ENCODE measurements at places on chromosomes 4 and X.

DNA sequence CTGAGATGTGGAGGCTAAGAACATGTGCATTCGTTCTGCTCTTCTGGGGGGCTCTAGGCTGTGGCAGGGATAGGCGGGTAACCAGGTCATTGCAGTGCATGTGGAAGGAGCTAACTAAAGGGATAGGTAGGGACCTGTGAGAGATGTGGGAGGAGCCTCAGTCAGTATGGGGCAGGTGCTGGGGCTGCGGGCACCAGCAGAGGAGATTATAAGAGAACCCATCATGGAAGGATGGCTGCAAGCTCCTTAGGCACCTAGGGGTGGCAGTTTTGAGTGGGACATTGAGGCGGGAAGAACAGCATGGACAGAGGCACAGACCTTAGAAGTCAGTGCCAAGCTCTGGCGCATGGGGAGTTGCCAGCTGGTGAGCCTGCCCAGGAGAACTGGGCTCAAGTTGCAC lies 7.2 kb downstream of the CLDN22 start:
- H3K4me1 ChIP-seq = no peaks in the 10 kb centered on the region
- no peaks in the 10 kb centered on the region for H3K27me3 ChIP-seq
- no peak overlapping the region for H3K27ac ChIP-seq
- no peak overlapping the region for H3K4me3 ChIP-seq

DNA sequence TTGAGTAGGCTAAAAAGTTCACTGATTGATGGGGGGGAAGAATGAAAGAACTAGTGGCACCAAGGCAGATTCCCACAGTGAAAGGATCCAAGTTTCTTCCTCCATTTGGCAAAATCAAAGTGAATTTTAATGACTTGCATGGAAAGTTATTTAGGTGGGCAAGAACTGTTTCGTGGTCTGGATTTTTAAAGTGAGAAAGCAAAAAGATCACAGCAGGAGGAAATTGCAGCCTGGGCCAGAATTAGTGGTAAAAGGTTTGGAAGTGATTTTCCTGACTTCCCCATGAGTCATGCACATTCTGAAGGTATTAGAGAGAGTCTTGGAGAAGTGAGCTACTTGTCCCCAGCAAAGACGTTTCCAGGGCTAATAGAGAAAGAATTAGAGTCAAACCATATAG lies 207.8 kb downstream of the ANTXR2 start:
- no peaks in the 10 kb centered on the region for H3K27me3 ChIP-seq
- H3K4me1 ChIP-seq = no peaks in the 10 kb centered on the region
- no peak overlapping the region for H3K27ac ChIP-seq
- no peak overlapping the region for H3K4me3 ChIP-seq
- no peaks in the 10 kb centered on the region for H3K36me3 ChIP-seq

GRCh38 chrX:318739-319578 lies at the start of gene GTPBP6:
Gene GTPBP6 (minus strand): TSS chrX:318796. CDS start chrX:318787, 9 bp downstream.
- no peaks in the 10 kb centered on the region for H3K27me3 ChIP-seq
- peak within 1 kb of the TSS; percentile 69 for H3K4me3 ChIP-seq
- peak; percentile 99 for DNase-seq
- H3K4me1 ChIP-seq = no peaks in the 10 kb centered on the region

DNA sequence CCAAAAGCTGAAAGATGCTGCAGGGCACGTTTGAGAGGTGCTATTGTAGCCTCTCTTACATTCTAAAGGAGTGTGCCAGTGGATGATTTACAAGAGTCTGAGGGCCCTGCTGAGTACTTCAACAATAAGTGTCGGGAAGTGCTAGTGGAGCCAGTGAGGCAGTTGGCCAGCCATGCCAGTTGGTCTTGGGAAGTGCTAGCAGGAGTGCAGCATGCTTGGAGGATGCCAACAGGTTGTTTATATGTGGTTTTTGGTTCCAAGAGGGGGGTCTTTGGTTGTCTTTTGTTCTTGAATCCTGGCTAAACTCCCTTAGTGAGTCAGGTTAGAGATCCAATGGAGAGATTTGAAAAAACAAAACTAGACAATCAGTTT lies 335.3 kb downstream of the PABPC4L start:
- H3K27me3 ChIP-seq = no peaks in the 10 kb centered on the region
- H3K4me1 ChIP-seq = no peaks in the 10 kb centered on the region
- no peak overlapping the region for H3K27ac ChIP-seq
- no peak for DNase-seq
- no peaks in the 10 kb centered on the region for H3K36me3 ChIP-seq

DNA sequence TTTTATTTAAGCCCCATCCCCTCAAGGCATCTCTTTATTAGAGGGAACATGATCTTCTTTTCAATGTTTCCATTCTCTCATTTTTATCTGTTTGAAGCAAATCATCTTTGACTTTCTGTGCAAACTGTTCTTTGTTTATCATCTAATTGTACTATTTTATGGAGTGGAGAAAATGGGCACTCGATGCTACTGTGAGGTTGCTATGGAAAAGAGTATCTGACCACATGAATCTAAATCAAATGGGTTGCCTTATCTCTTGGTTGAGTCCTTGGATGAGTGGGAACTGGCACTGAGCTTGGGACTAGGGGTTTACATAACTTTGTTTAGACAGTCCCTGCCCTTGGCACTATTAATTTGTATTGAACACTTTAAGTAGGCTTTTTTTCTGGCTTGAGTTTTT lies 9.1 kb downstream of the OCRL start:
- no peaks in the 10 kb centered on the region for H3K4me1 ChIP-seq
- no peaks in the 10 kb centered on the region for H3K36me3 ChIP-seq
- no peak for DNase-seq
- H3K4me3 ChIP-seq = no peak overlapping the region
- no peaks in the 10 kb centered on the region for H3K27me3 ChIP-seq

DNA sequence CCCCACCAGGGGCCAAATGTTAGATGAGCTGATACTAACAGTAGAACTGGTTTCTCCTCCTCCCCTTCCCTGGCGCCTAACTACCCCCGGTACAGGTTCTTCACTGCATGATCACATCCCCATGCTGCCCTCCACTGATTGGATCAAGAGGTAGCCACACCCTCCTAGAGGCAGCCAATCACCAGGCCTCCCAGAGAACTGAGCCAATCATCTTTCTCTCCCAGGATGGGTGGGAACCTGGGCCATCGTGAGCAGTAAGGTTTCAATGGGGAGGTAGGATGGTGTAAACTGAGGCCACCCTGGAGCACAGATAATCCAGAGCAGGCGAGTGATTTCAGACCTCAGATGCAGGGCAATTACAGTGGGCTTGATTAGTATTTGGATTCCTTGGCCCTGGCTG lies 64.2 kb downstream of the PPP2R2C start:
- no peaks in the 10 kb centered on the region for H3K36me3 ChIP-seq
- DNase-seq = no peak
- no peak overlapping the region for H3K27ac ChIP-seq
- H3K4me1 ChIP-seq = peaks cover 4% of the 10 kb centered on the region

- no peaks in the 10 kb centered on the region for H3K36me3 ChIP-seq
- no peaks in the 10 kb centered on the region for H3K4me1 ChIP-seq
- no peaks in the 10 kb centered on the region for H3K27me3 ChIP-seq
- H3K4me3 ChIP-seq = no peak overlapping the region
- no peak overlapping the region for H3K27ac ChIP-seq
- DNase-seq = no peak
Measured at GRCh38 chr4:188145601-188146000, 6.4 kb downstream of the TRIML1 start.

DNA sequence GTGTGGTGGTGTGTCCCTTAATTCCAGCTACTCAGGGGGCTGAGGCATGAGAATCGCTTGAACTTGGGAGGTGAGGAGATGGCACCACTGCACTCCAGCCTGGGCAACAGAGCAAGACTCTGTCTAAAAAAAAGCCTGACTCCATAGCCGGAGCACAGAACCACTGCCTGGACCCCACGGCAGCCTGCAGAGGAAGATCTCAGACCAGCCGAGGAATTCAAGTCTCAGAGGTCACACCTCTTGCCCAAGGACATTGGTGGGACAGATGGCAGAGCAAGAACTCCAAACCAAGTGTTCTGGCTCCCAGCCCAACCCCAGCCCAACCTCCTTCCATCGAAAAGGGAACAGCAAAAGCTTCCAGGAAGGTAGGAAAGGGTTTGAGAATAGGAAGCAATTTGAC lies 70.8 kb downstream of the SMIM20 start:
- no peaks in the 10 kb centered on the region for H3K27me3 ChIP-seq
- no peak overlapping the region for H3K27ac ChIP-seq

All from H1 (cell line).